ENCODE measurements at places on chromosomes 3 and 15.

GRCh38 chr15:40257656-40258450 lies 19.0 kb downstream of the PAK6 start:
- DNase-seq: no peak

GRCh38 chr15:81016489-81017068 lies 15.9 kb downstream of the TLNRD1 start:
- DNase-seq: no peak

DNA sequence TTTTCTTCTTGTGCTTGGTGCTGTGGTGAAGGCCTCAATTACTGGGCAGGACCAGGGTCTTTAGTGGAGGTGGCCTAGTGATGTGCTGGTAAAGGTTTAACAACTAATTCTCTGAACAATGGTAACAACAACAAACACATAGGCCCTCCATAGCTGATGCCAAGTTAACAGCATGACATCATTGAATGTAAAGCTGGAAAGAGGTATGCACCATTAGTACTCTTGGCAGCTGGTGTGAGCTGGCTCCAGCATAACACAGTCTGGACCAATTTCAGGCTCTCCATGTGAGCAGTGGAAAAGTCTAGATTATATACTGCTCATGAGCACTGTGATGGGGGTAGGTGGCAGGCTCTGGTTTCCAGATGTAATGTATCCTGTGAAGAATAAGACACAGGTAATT lies 61.8 kb downstream of the SLC7A14 start:
- DNase-seq: no peak

GRCh38 chr3:172557515-172558220 lies 34.4 kb upstream of the TNFSF10 start:
- no peak for DNase-seq

GRCh38 chr15:74816624-74817369 lies 4.2 kb downstream of the LMAN1L start:
- no peak for DNase-seq

DNA sequence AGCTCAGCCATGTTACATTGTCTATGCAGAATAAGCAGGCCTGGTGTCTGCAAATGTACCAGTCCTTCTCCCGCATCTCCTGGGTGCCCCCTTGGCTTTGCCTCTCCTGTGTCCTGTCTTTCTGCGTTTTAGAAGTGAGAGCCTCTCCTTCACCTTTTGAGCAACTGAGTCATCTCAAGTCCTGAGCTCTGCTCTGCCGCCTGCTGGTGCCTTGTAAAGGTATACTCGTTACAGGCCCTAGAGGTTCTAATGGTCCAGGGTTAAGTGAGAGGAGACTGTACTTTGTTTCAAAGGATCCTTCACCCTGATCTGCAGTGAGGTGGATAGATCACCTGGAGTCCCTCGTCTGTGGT lies 12.6 kb downstream of the GHRL start:
- no peak for DNase-seq

DNA sequence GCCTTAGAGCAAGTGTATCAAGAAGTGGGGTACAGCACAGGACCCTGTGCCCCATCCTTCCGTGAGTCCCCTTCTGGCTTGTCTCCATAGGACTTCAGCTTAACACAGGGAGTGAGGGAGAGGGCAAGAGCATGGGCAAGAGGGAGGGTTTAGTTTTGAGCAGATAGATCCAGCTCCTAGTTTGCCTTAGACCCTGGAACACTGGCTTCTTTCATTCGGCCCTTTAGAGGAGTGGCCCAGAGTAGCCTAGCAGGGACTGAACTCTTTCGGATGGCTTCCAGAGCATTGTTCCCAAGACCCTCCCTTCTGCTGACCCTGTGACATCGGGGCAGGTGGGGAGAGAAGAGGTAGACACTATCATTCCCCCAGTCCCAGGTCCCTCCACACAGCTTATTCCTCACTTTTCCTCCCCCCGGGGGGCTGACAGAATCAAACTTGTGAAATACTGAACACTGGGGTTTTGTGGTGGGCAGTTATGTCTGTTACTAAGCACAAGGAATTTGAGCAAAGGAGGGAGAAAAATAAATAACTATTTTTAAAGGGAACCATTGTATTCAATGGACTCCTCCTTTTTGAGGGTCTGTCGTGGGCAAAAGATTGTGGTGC lies 289.6 kb upstream of the C2CD4B start:
- DNase-seq: no peak

- no peak for DNase-seq
Measured at GRCh38 chr3:4561661-4562060, 68.5 kb downstream of the ITPR1 start.

All from hypothalamus (tissue), 51 donors.